ENCODE measurements at places on chromosomes 2 and 18.

DNA sequence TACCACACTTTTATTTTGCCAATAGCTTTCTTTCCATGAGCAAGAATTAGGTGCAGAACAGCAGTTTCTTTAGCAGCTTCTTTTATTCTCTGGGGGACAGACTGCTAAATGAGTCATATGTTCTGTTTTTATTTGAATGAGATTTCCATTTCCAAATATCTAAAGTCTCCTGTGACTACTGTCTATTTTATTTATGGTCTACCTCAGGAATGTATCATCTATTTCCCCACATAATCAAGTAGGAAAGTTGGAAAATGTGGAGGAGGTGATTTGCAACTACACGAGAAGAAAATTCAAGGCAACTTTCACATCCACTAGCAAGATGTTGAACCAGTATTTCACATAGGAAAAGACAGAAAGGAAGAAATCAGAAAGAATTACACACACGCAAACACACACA is 139.9 kb upstream of the MEX3C start:
- DNase-seq, result no peak

- no peak for DNase-seq
These were observed 10.4 kb downstream of the HOXD8 start for GRCh38 chr2:176139661-176140512.

GRCh38 chr2:224922142-224922727 is 120.0 kb downstream of the DOCK10 start:
- DNase-seq, result no peak

GRCh38 chr2:74560591-74560990 is 6.1 kb downstream of the DOK1 start:
- no peak for DNase-seq

DNA sequence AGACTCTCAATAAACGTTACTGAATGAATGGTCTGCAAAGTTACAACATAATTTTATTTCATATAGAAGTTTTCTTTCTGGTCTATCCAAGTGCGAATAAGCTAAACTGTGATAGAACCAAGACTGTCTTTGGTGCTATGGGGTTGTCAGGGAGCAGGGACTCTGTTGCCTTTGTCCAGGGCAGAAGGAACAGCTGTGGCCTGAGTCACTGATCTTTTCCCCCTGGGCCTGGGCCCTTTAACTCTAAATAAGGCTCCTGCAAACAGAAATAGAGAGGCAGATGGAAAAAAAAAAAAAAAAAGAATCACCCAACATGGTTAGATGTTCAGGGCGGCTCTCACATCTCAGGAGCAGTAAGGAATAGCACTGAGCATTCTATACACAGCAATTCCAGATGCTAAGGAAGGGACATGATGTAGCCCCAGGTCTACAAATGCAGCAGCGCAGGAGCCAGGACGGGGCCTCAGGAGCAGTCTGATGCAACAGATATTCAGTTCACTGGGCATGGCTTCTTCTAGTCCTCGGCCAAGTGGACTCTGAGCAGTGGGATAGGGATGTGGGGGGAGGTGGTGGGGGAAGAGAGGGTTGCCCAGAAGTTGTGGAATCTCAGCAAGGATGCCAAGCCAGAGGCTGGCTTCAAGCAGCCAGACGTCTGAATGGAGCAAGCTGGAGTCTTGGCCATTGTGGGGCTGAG is 247.1 kb upstream of the SIX2 start:
- DNase-seq, result no peak

DNA sequence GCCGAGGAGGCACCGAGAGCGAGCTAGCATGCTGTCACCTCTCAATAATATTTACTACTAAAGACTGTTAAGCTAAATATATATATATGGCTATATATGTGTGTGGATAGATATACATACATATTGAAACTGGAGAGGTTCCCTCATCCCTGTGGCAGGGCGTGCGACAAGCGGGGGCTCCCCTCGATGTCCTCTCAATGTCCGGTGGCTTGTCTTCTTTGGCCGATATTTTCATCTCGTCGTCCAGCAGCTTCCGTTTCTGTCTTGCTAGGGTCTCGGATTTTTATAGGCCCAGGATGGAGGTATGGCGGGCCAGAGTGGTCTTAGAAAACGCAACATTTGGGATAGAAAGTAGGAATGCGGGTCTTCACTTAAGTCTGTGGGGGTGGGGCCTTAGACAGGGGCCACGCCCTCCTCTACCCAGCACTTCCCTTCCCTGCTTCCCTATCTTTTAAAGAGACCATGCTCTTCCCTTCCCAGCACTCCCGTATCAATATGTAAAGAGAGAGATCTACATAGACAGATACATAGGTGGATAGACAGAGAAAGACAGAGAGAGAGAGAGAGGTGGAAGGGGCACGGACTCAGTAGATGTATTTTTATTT is 866.8 kb downstream of the DSC3 start:
- DNase-seq, result no peak

DNA sequence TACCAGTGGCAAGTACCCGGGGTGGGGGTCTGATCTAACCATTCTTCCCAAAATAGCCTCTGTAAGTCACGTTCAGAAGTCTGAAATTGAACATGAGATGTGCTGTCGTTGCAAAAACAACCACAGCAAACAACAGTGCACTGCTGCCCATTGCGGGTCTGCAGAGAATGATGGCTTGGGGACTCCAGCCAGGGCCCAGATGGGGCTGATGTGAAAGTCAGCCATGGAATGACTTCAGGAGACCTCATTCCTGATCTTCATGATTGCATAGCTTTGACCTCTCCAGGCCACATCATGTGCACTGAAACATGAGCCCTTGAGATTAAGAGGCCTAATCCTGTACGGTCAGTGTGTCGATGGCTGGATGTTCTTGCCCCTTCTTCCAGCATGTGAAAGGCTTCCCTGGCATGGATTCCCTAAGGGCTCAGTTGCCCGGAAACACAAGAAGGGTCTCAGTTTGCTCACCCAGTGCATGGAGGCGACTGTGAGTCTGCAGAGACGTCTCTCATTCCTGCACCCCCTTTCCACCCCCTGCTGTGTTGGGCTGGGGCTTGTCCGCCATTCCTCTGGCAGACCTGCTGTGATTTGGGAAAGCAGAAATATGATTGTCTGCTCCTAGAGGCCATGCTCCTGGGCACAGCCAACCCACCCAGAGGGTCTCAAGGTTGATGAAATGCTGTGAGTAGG is 191.6 kb downstream of the SEPTIN10 start:
- DNase-seq, result no peak

DNA sequence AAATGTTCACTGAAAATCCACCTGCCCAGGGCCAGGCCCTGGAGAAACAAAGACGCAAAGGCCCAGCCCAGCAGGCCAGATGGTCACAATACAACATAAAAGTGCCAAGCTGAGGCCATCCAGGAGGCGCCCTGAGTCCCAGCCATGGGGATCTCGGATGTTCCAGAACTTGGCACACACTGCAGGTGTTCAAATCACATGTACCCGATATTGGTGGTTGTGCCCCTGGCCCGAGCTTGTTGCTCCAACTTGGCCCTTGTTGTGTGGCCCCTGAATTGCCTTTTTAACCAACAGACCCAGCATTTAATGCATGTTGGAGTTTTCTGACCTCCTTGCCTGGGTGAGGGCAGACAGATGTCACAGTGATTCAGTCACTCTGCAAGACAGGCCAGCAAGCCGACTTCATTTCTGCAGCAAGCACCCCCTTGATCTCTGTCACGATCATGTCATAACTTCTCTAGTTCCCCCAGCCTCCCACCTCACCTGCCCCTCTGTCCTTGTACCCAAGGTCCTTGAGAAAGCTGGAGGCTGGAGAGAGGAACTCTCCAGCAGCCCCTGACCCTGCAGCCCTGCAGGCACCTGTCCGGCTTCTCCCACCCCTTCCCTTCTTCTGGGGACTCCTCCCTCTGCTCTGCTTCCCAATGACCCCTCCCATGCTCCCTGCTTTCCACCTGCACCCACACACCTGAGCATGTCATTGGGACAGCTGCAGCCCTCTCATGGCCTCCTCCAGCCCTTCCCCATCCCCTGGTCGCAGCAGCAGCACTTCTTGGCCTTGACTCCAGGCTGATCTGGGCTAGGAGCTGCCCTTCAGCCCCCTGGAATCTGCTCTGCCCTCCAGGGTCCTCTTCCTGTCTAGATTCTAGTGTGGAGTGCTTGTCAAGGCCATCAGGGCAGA is 9.1 kb downstream of the NGEF start:
- DNase-seq, result no peak

Measured in stimulated activated CD8-positive, alpha-beta memory T cell treated with anti-CD3 and anti-CD28 coated beads, Interleukin-7, amount 100 ng/mL, for 24 hours (primary cell).